Mesothelial cell of epicardium (in vitro differentiated cells): ENCODE measurements at places on chromosomes 1 and 21. TPM values are rescaled to one million over a fixed set of nuclear protein-coding genes. Genes with fewer than 3 reads are reported as not detected.

DNA sequence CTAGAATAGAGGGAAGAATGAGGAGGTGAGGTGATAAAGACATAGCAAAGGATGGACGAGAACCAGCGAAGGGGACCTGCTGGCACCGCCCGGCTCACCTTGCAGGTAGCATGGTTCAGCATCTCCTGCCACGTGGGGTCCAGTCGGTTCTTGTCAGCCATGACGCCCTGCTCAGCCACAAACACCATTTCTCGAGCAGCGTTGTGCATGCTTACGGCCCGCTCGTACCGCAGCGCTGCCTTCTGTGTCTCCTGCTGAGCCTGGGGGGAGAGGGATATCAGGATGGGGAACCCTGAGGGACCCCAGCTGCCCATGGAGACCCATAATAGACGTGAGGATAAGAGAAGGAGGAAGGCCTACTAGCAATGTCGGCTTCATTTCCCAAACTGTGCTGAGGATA is 11.4 kb downstream of the SH3BP5L start:
- no peak for DNase-seq

DNA sequence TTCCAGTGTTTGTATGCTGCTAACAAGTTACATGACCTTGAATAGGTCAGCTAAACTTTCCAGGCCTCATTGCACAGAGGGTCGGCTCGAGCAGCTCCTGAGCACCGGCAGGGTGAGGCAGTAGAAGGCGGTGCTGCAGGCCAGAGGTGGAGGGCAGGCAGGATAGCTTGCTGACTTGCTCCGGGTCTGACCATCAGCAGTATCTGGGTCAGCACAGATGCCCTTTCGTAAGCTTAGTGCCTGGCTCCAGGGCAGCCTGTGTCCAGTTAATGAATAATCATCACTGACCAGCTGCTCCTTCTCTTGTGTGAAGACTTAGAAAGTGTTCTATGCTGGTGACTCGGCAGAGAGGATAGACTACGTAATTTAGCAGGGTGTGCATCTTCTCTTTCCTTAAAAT is 6.9 kb downstream of the MAPKAPK2 start:
- DNase-seq = no peak

- DNase-seq = no peak
These were observed 25.7 kb downstream of the SIM2 start for GRCh38 chr21:36724660-36725059.

DNA sequence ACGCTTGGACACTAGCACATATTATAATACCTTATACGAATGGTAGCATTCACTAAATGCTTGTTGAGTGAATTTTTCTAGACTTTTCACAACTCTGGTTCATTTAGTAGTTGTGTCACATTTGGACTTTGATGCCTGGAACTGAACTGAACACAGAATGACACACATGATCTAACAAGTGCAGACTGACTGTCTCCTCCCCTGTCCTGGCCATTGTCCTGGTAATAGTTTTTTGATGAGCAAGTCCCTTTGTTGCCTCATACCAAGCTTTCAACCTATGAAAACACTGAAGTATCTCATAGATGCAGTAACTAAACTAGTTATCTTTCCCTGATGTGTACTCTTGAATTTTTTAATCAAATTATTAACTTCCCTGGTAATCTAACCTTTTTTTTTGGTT is 66.4 kb downstream of the LRRC8D start:
- DNase-seq = no peak

Gene HSPB7
- 5.0 to 6.3 TPM (median 6.3 TPM) in 3 replicates for total RNA-seq

Gene DYNLT5
- total RNA-seq = 0.36 to 0.71 TPM (median 0.67 TPM) in 3 replicates

Gene KCNJ15
- 0.70 to 1.9 TPM (median 1.1 TPM) in 3 replicates for total RNA-seq

Gene PTGFR
- 0.27 to 0.43 TPM (median 0.38 TPM) in 3 replicates for total RNA-seq

Gene C1QB
- not detected in 3 replicates for total RNA-seq
